ENCODE measurements at places on chromosomes 7 and 10.

DNA sequence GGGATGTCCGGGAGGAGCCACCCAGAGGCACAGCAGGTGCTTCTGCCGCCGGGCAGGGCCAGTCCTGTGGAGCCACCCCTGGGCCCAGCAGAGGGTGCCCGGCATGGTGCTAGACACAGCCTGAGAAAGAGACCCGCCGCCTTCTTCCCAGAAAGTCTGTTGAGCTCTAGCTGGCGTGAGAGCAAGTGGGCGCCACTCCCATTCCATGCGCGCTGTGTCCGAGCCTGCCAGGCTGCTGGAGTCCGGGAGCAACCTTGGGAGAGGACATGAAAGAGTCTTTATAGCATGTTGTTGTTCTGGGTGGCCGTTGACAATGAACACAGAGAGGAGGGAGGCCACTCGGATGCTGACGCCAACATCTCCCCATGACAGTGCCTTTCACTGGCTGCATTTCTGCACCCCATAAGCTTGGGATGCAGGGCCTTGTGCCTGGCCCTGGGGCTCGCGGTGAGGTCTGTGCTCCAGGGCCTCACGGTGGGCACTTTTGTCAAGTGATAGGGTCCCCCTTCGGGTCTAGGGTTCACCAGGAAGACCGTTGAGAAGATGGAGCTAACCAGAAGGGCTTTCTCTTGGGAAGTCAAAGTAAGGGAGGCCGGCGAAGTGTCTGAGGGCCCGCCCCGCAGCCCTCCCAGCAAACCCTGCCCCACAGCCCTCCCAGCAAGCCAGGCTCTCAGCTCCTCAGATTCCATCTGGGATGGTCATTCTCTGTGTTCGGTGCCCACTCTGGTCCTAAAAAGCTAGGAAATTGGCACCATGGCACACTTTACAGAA lies 47.3 kb downstream of the NKX6-2 start:
- DNase-seq = no peak

DNA sequence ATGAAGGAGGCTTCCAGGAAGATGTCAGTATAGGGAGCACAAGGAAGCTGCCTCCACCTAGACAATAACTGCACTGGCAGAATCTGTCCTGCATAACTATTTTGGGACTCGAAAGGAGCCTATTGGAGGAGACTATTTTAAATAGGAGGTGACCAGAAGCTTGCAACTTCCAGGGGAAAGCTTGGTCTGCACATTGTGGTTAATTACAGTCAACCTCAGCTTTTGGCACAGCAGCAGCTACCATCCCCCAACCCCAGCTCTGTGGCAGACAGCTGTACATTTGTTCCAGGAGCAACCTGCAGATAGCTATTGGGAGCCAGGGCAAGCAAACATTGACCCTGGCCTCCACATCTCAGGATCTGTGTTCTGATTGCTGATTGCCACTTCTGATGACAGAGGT lies 46.3 kb upstream of the NANOS1 start:
- no peak for DNase-seq

GRCh38 chr7:19128856-19129255 lies 11.4 kb upstream of the TWIST1 start:
- DNase-seq = no peak

GRCh38 chr7:81014266-81014665 lies 95.4 kb upstream of the SEMA3C start:
- no peak for DNase-seq

GRCh38 chr10:125707541-125708468 lies 11.7 kb upstream of the EDRF1 start:
- DNase-seq = no peak

GRCh38 chr7:42315103-42315502 lies 78.1 kb upstream of the GLI3 start:
- no peak for DNase-seq

GRCh38 chr7:88202799-88203198 lies 17.0 kb downstream of the SRI start:
- DNase-seq = no peak

GRCh38 chr10:52900593-52900992 lies 128.0 kb upstream of the MBL2 start:
- no peak for DNase-seq

DNA sequence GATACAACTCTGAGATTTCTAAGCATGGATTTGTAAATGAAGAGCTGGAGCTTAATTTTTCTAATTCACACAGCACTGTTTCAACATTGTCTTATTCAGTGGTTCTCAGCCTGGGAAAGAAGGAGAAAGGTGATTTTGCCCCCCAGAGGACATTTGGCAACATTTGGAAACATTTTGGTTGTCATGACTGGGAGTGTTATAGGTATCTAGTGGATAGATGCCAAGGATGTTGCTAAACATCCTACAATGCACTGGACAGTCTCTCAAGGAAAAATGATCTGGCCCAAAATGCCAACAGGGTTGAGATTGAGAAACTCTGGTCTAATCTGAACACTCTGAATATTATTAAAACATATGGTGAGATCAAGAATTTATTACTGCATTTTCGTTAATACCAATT lies 3.8 kb upstream of the CAV2 start:
- no peak for DNase-seq

- no peak for DNase-seq
These were observed 104.9 kb downstream of the VPS50 start for GRCh38 chr7:93337052-93337451.

DNA sequence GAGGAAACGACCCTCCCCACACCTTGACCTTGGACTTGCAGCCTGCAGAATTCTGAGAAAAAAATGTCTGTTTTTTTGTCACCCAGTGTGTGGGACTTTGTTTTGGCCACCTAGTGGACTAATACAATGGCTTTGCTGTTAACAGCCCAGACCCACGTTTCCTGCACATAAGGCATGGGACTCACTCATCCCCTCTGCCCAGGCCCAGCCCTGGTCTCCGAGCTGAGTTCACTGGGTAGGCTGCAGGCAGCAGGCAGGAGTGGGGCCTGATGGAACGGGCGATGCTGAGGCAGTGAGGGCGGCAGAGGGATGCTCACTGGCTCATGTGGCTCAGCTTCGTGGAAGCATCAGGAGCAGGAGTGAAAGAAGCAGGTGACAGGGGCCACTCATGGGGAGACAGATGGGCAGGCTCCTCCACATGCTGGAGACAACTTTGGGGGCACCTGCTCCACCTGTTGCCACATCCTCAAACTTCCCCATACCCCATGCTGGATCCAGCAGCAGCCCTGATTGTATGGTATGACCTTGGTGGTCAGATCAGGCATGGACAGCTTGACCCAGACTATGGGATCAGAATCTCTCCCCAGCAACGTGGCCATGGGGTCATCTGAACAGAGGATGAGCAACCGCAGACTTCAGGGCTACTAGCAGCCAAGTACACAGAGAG lies 65.8 kb upstream of the ANTXRL start:
- DNase-seq = no peak

DNA sequence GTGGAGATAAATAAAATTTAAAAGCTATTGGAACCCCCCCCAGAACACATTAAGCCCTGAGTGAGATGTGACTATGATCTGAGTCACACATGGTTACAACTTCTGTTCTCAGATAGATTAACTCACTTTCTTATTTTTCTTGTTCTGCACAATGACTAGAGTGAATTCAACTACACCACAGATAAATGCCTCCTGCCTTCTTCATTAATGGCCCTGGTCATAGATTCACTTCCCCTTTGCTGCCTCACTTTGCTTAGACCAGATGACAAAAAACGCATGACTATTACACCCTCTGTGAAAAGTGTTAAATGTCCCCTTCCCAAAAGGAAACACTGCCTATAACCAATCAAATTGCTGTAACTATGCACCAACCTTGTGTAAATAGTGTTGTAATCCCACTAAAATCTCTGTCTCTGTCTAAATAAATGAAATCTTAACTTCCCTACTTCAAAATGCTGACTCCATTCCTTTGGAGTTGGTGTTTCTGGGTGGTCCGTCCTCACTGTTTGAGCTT lies 49.4 kb downstream of the AKR1D1 start:
- DNase-seq = no peak

Measured in left renal pelvis (tissue), 4 donors.